ENCODE measurements at places on chromosomes 12 and 14.

DNA sequence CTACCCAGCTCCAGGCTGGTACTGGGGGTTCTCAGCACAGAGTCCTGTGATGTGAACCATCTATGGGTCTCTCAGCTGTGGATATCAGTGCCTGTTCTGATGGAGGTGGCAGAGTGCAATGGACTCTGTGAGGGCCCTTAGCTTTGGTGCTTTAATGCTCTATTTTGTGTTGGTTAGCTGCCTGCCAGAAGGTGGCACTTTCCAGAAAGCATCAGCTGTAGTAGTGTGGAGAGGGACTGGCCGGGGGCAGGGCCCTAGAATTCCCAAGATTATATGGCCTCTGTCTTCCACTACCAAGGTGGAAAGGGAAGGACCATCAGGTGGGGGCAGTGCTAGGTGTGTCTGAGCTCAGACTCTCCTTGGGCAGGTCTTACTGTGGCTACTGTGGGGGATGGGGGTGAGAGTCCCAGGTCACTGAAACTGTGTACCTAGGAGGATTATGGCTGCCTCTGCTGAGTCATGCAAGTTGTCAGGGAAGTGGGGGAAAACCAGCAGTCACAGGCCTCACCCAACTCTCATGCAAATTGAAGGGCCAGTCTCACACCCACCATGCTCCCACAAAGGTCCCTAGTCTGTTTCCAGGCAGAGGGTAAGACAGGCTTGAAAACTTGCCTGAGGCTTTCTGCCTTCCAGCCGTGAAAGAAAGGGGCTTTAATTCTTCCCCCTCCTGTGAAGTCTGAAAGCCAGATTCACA is 878.1 kb downstream of the C12orf50 start:
- DNase-seq = no peak

DNA sequence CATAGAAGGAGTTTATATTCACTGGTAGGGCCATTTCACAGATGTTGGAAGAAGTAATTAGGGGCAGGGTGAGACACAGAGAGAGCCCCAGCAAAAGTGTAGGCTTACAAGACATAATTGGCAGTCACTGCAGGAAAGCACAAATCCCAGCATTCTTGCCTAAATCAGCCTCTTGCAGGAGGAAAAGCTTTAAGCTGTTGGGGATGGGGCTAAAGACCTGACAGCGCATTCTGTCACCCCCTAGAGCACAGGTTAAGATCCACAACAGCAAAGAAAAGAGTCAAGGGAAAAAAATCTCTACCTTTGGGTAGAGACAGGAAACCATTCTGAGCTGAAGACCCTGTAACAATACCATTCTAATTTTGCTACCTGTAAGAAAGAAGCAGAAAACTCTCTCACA is 409.0 kb downstream of the DAD1 start:
- DNase-seq = no peak

DNA sequence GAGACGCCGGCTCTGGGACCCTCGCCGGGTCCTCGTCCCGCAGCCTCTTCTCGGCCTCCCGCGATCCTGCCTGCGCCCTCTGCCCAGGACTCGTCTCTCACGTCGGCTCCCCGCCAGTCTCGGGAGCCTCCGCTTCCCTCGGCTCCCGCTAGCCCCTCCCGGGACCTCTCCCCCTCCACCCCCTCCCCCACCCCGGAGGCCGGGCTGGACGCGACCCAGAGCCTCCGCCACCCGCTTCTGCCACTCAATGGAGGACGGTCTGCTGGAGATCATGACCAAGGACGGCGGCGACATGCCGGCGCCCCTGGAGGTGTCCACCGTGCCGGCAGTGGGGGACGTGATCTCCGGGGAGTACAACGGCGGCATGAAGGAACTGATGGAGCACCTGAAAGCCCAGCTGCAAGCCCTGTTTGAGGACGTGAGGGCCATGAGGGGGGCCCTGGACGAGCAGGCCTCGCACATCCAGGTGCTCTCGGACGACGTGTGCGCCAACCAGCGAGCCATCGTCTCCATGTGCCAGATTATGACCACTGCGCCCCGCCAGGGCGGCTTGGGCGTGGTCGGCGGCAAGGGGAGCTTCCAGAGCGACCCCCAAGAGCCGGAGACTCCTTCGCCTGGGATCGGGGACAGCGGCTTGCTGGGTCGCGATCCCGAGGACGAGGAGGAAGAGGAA is 568 bp downstream of the CCDC184 start:
- peak; percentile 35 for DNase-seq

- no peak for DNase-seq
Measured at GRCh38 chr12:90216815-90217214, 508.2 kb upstream of the ATP2B1 start.

DNA sequence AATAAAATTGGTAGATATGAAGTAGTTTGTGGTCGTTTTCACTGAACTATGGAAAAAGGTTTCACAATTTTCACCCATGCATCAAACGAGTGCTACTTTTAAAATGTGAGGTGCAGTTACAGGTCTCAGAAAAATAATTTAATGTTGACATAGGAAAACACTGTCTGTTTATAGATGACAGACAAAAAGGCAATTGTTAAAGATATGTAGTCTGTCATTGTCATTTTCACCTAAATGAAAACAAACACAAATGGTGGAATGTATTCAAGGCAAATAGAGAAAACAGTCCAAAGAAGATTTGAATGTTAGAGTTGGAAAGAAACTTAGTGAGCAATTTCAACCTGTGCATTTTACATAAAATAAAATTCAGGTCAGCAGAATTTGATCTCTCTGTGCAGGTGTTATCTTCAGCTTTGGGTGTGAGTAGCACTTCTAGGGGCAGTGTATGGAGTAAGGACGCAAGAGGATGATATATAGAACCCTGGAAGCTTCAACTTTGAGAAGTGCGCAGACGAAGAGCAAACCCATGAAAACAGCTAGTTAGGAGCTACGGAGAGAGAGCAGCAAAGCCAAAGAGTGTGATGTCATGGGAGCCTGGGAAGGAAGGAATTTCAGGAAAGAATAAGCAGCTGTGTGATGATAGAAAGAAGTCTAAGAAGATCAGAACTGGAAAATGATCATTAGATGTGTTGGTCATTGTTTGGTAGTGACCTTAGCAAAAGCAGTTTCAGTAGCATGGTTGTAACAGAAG is 6.2 kb downstream of the RERG start:
- DNase-seq = no peak

- peak; percentile 46 for DNase-seq
Measured at GRCh38 chr12:55829967-55830600, 697 bp upstream of the DNAJC14 start.

DNA sequence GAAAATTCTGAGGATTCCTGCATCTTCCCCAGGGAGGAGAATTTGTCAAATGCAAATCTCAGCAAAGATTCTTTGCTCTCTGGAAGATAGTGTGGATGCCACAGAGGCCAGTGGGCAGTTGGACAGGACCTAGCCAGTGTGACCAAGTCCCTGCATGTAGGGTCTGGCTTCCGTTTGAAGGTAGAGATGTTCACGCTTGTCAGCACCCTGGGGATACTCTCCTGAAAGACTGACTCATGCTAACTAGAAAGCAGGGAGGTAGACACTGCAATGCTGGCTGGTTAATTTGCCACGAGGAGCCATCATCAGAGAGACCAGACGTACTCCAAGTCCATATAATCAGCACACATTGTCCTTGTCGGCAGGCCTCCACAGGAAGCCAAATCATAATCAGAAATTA is 130.1 kb downstream of the SAMD4A start:
- DNase-seq = no peak

DNA sequence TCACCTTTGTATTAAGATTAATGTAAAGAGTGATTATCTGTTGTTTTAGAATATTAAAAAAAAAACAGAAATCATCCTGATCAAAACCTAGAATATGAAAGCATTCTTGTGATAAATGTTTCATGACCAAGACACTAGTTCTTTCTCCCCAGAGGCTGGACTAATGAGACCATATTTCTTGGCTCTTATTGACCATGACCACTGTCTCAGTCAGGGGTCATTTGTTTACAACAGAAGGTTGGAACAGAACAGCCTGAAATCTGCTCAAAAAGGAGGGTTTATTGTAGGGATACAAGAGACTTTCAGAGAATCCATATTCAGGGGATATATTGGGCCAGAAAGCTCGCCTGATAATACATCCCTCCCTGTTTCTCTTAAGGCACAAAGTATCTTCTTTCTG is 87.7 kb downstream of the TMEM30B start:
- no peak for DNase-seq

DNA sequence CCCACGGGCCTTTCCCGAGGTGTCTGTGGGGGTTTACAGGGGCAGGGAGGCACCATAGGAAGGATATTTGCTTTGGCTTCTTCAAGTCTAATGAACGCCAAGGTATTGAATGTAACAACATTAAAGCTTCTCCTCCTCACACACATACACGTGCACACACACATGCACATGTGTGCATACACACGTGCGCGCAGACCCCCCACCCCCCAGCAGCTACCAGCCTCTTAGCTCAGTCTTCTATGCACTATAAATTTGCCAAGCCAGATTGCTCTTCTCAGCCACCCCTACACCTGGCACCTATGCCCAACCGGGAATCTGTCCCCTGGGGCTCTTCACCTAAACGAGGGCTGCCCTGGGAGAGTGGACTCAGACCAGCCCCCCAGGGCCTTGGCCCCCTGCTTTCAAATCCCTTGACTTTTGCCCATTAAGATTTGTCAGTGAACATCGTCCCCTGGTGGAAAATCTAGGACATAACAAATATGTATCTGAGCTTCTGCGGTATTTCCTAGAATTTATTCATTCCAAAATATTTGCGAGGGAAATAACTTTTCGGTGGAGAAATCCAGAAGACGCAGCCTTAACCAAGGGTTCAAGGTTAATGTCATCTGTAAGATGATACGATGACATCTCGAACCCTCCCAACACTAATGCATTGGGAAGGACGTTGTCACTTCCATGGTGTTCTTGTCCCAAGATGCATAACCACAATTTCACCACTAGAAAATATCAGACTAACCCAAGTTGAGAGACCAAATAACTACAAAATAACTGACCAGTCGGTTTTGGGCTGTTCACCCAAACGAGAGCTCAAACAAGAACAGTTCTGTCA is 330.4 kb downstream of the MED13L start:
- DNase-seq = no peak

DNA sequence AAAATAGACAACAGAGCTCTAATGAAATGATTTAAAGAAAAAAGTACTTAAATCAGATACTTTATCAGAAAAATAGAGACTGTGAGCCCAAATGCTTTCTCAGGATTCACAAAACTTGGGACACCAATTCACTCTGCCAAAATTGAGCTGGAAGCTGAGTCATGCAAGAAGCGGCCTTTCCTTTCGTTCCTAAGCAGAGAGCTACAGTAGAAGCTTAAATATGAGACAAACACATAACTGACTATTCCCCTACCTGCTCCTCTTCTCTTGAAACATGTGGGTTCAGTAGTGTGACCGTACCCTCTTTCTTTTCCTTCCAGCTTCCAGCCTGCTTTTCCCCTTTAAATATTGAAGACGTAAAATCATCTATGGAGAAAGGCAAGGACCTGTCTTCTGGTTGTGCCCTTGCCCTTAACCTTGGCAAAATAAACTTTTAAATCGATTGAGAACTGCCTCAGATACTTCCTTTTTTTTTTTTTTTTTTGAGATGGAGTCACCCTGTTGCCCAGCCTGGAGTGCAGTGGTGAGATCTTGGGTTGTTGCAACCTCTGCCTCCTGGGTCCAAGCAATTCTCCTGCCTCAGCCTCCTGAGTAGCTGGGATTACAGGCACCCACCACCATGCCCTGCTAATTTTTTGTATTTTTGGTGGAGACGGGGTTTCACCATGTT is 4.4 kb upstream of the SDS start:
- DNase-seq = no peak

GRCh38 chr14:31550589-31550988 is 10.6 kb upstream of the NUBPL start:
- DNase-seq = no peak

DNA sequence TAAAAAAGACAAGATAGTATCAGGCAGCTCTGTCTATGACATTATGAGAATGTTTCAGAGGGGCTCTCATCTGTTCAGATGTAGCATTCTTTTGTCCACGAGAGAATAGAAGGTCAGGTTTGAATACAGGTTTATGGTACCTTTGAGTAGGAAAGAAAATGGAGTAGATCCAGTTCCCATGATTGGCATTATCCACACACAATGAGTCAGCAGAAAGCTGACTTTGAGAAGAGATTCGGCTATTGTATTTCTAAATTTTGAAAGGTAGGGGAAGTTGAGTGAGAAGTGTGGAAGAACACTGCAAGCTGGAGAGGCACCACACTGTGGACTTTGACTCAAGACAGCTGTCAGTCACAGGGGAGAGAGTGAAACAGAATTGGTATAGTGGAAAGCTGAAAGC is 135.4 kb downstream of the SYT10 start:
- no peak for DNase-seq

- no peak for DNase-seq
Measured at GRCh38 chr14:69137416-69137815, 15.5 kb downstream of the DCAF5 start.

DNA sequence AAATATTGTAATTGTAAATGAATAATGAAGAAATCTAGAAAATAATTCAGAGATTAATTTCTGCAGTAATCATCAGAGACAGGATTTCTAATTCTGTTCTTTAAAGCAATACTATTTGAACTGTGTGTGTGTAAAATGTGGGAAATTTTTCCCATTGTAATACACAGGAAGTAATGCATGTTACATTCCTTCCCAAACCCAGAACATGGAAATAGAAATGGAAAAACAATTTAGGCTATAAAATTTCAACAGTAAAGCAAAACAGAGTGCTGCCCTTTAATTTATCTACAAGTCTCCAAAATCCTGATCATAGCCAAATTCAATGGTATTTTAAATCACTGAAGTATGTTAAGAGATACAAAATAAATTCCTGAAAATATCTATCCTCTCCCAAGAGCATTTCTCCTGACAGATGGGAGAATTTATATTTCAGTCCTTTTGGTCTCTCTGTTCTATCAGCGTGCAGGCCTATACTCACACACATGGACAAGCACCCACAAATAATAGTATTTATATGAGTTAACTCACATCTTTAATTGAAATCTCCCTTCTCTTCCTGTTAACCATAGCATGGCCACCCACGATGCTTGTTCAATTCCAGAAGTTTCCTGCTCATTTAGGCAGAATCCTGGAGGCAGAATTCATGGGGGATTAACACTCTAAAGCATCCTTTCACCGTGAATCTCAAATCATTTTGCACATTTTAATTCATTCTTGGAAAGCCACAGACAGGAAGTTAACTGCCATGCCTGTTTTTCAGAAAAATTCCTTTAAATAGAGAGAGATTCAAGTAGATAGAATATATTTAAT is 1465.4 kb upstream of the FLRT2 start:
- DNase-seq = no peak

DNA sequence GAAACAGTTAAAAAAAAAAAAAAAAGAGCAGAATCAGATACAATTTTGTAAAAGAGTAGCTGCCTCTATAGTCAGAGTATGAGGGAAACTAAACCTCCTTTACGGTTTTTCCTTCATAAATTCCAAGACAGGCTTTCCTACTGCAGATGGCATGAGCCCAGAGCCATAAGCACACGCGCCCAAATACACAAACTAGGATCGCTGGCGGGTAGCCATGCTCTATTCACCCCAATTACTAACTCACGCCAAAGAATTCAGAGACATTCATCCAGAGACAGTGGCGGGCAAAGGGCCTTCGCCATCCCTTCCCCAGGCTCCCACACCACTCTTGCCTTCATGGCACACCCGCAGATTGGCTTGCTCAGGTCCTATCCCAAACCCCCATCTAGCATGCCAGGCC is 48.2 kb downstream of the MOK start:
- DNase-seq = no peak

Measured in stimulated activated CD4-positive, alpha-beta T cell treated with anti-CD3 and anti-CD28 coated beads, Interleukin-15, amount 100 ng/mL, for 24 hours (primary cell).